ENCODE measurements at places on chromosomes 2 and 18. TPM values are rescaled to one million over a fixed set of nuclear protein-coding genes. Genes with fewer than 3 reads are reported as not detected.

The SERPINB4 gene
- total RNA-seq: not detected

The VWC2L gene
- total RNA-seq: not detected

The SLC9A4 gene
- 2.9 TPM for total RNA-seq

The TDRD15 gene
- 3.8 TPM for total RNA-seq

The TIMM21 gene
- total RNA-seq: 26.7 TPM

The GALR1 gene
- total RNA-seq: 1.1 TPM

The INHBB gene
- 0.74 TPM for total RNA-seq

The CCDC121 gene
- 11.1 TPM for total RNA-seq

The TOGARAM2 gene
- 0.48 TPM for total RNA-seq

The SERPINB5 gene
- 27.1 TPM for total RNA-seq

The ACTG2 gene
- 637 TPM for total RNA-seq

The ALPP gene
- total RNA-seq: not detected

The CCDC150 gene
- total RNA-seq: 9.8 TPM

The CYP26B1 gene
- 4.7 TPM for total RNA-seq

The PID1 gene
- 63.9 TPM for total RNA-seq

The AQP12A gene
- total RNA-seq: not detected

The AP1S3 gene
- total RNA-seq: 10.0 TPM

The LAMA1 gene
- total RNA-seq: 2.9 TPM

The ABHD3 gene
- 21.4 TPM for total RNA-seq

The KLHL41 gene
- 88.7 TPM for total RNA-seq

The AGXT gene
- total RNA-seq: not detected

Measured in urinary bladder (tissue), 4 donors.